DMS79 (cell line): ENCODE measurements at places on chromosomes 2 and 18.

DNA sequence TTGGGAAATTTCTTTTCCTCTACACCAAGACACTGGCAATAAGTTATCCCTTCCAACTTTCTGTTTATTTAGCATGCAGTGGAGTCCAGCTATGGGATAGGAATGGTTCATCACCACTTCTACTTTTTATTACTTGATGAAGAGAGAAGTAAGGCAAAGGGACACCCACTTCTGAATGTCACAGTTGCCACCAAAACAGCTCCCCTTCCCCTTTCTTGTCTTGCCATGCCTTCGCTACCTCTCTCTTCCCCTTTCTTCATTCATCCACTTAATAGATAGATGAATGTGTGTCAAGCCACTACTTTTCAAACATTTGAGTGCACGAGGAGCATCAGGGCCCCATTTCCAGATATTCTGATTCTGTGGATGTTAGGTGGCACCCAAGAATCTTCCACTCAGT lies 59.6 kb downstream of the KCTD18 start:
- no peak for DNase-seq

DNA sequence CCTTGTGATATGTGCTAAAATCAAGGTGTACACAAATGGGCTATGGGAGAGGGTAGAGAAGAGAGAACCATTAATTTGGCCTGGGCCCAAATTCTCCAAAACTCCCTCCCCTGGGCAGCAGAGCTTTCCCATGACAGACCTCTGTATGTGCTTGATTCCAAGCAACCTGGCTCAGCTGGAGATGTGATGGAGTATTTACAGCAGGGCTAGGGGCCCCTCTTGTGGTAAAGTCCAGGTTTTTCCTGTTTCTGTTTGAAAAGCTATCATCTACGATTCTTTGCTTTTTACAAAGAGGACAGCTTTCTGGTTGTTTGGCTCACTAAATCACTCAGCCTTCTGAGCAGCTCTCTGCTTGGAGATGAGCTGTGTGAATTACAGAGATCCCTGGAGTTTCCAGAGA lies 40.3 kb downstream of the KCNS3 start:
- peak; percentile 9 for DNase-seq

- no peak for DNase-seq
These were observed 46.8 kb upstream of the ANXA4 start for GRCh38 chr2:69694894-69695849.

GRCh38 chr2:53422979-53423378 lies 344.6 kb upstream of the CHAC2 start:
- no peak for DNase-seq

DNA sequence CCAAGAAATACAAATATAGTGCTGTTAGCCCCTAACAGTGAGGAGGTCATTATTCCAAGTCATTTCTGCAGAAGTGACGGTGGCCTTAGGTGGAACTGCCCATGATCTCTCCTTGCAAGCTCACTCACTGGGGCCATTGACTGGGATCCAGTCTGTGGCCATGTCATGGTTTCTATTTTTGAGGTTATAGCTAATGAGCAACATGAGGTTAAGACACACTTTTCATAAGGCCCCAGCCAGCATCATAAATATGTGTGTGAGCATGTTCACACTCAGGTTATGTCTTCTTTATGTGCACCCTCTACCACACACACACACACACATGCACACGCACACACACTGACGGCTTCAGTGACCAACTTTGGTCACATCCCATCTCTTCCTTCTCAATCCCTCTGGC lies 484 bp downstream of the AFF3 start:
- DNase-seq = no peak

DNA sequence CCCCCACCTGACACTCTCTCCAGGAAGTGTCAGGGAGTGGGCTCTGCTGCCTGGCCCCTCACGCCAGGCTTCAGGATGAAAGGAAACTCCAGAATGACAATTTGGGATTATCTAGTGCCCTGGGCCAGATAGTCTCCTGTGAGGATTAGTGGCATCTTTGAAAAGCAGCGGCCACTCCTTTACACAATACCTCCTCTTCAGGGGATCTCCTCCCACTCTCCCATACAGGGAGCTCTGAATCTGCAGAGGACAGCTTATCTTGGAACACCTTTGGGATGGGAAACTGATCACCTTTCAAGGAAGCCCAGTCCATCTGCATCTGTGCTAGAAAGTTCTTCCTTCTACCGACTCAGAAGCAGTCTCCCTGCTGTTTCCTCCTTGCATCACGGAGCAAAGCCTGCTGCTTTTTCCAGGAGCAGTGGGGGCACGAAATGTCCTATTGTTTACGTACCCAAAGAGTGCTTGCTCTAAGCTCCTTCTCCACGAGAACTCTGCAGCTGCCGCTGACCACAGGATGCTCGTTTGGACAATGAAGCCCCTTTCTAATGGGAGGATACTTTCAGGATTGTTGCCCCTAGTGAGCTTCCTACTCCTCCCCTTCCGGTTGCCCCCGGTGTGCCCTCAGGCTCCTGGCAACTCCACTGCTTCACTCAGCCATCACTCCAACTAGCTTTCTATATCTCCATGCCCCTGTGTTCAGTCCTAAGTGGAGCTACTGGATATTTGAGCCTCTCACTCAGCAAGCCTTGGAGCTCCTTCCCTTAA lies 31.5 kb downstream of the SIX3 start:
- DNase-seq = peak; percentile 60

DNA sequence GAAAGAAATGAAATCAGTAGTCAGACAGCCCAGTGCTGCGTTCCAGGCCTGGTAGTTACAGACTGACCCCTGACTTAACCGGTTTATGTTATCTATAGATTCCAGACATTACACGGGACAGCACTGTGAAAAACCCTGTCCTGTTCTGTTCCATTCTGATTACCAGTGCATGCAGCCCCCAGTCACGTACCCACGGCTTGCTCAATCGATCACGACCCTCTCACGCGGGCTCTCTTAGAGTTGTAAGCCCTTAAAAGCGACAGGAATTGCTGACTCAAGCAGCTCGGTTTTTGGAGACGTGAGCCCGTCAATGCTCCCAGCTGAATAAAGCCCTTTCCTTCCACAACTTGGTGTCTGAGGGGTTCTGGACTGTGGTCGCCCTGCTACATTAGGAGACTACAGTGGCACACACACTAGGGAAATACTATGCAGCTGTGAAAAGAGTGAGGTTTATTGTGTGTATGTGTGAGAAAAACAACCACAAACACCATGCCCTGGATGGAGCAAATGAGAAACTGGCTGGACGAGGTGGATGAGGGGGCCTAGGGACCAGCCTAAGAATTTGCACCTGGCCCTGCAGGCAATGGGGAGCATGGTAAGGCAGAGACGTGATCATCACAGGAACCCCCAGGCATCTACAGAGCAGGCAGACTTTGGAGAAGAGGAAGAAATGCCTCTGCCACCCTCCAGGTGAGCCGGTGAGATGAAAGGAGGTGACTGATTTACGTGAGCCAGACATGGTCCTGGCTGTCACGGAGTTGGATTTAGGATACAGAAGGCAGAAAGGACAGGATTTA lies 49.1 kb upstream of the SEMA4C start:
- DNase-seq = no peak

- no peak for DNase-seq
These were observed 5.2 kb downstream of the MYO1B start for GRCh38 chr2:191250400-191250799.

DNA sequence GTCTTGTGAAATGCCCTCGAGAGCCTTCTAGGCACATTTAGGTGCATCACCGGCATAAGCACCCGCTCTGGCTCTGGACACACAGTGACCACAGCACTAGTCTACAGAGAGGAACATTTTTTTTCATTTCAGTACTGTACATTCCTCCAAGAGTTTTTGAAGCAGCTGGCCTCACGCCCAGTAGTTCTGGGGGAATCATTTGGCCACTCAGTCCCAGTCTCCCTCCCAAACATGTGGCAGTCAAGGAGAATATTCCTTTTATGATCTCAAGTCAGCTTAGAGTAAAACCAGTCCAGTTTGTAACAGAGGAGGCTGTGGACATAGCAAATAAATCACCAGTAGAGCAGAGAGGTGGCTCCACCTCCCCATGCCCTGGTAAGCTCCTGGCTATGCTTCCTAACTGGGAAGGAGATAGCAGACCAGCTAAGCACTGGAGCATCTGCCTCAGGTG lies 48.1 kb downstream of the KCNE4 start:
- DNase-seq = no peak

GRCh38 chr18:55321265-55322177 lies 266.5 kb downstream of the TCF4 start:
- peak; percentile 60 for DNase-seq

DNA sequence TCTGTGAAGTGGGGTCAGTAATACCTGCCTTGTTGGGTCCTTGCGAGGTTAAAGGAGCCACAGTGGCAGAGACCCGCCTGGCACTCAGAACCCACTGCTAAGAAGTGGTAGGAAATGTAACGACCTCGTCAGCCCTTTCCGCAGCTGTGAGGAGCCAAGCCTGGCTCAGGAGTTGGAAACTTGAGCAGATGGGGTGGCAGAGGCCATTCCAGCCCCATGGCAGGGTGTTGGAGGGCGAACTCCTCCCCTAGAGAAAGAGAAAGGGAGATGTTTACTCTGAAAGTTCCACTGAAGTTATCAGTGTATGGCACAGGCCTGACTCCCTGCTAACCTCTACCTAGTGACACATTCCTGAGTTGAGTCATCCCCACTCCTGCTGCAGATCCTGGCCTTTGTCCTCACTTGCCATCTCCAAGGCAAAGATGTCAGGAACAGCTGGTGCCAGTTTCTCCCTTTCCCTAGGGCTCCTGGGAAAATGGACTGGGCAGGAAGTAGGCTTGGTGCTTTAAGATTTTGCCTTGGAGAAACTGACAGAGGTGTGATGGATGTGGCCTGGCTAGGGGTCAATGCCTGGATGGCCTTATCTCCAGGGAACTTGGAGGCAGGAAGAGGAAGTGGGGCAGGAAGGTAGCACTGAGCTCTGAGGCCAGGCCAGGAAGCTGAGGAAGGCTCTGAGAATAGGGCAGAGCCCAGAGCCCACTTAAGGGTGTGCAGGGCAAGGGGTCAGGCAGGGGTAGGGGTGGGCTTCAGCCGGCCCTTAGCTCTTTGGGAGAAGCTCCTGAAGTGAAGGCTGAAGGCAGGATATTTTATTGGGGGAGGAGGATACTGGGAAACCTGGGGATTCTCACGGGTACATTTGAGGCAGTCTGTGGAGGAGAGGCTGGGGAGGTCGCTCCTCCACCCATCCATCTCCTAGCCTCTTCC lies 888 bp downstream of the VAMP5 start:
- DNase-seq = no peak

DNA sequence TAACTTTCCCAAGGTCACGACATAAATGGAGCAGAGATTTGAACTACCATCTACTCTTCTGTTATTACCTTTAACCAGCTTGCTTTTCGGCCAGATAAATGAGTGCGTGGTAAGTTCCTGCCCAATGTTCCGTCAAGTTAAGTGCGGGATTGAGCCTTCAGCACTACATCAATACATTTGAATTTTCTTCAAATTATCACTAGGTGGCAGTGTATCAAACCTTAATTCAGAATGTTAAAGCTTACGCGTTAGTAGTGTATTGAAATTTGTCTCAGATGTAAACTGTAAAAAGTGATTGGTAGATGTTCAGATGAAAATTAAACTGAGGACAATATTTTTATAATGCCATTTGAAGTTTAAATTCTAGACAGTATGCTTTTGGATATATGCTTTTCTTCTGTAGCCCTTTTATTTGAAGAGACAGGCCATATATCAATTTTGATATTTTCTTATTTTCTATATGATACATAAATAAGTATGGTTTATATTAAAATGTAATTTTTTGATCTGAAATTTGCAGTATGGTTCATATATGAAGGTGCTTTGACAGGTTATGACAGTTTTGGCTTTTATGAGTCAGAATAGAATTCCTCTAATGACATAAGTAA lies 681.3 kb downstream of the ADCYAP1 start:
- no peak for DNase-seq

GRCh38 chr2:232286001-232286868 lies 92.3 kb upstream of the ALPP start:
- no peak for DNase-seq

DNA sequence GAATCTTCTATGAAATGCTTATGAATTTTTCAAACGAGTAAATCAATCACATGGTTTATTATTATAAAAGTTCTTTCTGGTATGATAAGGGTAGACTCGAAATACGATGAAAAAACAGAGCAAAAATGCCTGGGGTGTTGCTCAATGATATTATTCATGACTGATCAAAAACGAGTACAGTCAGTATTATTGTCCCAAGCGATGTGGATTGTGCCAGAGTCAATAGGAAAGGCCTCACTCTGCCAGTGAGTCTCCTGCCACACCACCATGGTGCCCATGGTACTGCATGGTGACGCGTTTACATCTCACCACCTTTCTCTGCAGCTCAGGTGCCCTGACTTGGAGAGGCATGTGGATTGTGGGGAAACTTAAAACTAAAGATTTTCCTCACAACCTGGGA lies 58.5 kb downstream of the KCTD1 start:
- DNase-seq = no peak

- no peak for DNase-seq
These were observed 39.6 kb downstream of the DOK1 start for GRCh38 chr2:74593826-74594772.

DNA sequence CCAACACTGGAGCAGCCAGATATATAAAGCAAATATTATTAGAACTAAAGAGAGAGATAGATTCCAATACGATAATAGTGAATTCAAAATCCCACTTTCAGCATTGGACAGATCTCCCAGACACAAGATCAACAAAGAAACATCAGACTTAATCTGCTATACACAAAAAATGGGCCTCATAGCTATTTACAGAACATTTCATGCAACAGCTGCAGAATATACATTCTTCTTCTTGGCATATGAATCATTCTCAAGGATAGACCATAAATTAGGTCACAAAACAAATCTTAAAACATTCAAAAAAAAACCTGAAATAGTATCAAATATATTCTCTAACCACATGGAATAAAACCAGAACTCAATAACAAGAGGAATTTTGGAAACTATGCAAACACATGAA lies 23.8 kb upstream of the BAZ2B start:
- DNase-seq = no peak

GRCh38 chr18:43405097-43405496 lies 127.8 kb upstream of the SYT4 start:
- DNase-seq = no peak

GRCh38 chr2:10785260-10785659 lies 27.3 kb downstream of the PDIA6 start:
- no peak for DNase-seq

GRCh38 chr2:16653083-16653375 lies 12.6 kb downstream of the CYRIA start:
- DNase-seq = no peak

DNA sequence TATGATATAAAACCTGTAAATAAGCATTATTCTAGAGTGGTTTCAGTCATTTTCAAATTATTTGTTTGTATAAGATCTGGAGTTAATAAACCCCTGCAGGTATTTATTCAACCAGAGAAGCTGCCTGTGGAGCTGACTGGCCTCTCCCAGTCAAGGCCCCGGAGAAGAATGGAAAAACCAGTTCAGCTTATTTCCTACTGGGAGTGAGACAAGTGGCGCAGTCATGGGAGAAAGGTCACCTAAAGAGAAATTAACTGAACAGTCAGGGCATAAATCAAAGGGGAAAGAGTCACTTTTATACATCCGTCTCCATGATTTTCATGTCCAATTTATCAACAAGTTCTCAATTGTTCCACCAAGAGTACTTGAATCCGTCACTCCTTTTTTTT lies 240.9 kb downstream of the RNF152 start:
- no peak for DNase-seq

- DNase-seq = no peak
These were observed 28.0 kb downstream of the SH2D6 start for GRCh38 chr2:85446296-85447221.

- no peak for DNase-seq
These were observed 3.2 kb downstream of the SERPINB13 start for GRCh38 chr18:63590373-63590772.
